ENCODE measurements at places on chromosomes 7 and 10.

GRCh38 chr10:87668324-87669074 is 8.8 kb downstream of the PAPSS2 start:
- DNase-seq, result no peak

GRCh38 chr7:112334366-112334765 is 115.9 kb upstream of the IFRD1 start:
- DNase-seq, result no peak

GRCh38 chr7:139648941-139649425 is 125.5 kb downstream of the CLEC2L start:
- DNase-seq, result no peak

- DNase-seq, result no peak
Measured at GRCh38 chr7:1977059-1977875, 255.5 kb downstream of the MAD1L1 start.

DNA sequence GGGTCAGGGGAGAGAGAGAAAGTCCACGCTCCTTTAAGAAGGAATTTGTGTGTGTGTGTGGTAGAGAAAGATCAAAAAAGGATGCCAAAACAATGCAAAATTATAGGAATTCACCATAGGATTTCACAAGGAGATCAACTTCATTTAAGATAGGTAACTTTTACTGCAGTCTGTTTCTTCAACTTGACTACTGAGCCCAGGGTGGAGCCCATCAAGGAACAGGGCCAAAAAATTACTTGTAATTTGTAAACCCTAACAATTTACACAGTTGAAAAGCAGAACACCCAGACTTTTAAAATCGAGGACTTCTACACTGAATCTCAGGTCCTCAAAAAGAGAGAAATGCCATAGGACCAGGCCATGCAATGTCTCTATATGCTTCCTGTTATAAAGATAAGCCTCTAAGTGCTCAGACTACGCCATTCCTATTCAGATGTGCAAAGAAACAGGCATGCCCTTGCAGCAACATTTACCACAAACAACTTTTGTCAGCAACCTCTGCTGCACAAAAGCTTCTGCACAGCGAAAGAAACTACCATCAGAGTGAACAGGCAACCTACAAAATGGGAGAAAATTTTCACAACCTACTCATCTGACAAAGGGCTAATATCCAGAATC is 10.6 kb upstream of the GIMAP4 start:
- DNase-seq, result no peak

DNA sequence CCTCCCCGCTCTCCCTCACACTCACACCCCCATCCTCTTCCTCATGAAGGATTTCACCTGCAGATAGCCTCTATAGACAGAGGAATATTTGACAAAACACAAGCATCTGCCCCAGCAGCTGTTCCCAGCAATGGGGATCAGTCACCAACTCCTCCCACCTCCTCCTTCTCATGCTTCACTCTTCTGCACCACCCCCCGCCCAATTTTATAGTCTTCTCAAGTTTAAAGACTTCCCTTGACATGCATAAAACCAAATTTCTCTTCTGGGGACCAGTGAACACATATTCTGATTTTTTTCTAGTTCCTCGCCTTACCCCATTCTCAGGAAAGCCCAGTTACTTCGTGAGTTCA is 654.4 kb downstream of the LRMDA start:
- no peak for DNase-seq

DNA sequence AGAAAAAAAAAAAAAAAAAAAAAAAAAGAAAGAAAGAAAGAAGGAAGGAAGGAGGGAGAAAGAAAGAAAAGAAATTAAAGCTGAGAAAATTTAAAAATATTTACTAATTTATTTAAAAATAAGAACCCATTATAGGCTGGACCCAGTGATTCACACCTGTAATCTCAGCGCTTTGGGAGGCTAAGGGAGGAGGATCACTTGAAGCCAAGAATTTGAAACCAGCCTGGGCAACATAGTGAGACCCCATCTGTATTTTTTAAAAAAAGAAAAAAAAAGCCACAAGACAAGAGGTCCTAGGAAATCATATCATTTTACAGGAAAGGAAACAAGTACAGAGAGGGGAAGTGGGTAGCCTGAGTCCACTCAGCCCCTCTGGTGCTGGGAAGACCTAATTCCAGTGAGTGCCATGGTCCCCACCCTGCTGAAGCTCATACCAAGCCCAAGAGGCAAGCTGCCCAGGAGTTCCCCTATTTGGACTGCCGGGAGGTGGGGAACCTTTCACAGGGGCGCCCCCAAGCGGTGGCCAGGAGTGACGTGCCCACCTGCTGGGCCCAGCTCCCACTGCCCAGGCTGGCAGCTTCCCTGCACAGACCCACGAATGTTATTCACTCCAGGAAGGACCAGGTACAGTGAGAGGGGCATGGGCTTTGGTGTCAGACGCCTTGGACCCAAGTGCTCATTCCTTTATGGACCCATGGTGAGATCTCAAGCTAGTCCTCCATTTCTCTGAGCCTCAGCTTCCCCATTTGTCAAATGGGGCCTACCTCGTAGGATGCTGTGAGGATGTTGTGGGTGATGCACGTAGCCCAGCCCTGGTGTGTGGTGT is 133.6 kb downstream of the ZMIZ1 start:
- no peak for DNase-seq

- DNase-seq, result no peak
Measured at GRCh38 chr10:14737808-14738545, 36.7 kb downstream of the FAM107B start.

DNA sequence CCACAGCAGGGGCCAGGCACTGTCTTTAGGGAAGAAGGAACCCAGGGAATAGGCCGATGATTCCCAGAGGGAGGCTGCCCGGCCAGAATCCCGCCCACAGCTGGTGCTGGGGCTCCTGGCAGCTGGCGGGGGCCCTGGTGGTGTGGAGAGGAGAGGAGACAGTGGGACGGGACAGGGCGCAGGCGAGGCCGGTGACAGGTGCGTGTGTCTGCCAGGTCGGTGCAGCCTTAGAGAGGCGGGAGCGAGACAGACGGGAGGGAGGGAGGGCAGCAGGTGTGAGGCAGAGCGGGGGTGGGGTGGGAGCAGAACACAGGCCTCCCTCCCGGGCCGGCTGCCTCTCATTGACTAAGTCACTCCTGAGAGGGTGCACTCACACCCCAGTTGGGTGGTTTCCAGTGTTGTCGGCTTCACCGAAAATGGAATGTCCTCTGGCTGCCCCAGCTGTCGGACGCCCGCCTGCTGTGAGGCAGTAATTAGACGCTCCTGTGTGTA is 55.2 kb downstream of the ELFN1 start:
- no peak for DNase-seq

GRCh38 chr10:64363687-64364086 is 842.5 kb downstream of the REEP3 start:
- DNase-seq, result no peak

- DNase-seq, result no peak
Measured at GRCh38 chr10:43224321-43224720, 42.5 kb downstream of the RASGEF1A start.

DNA sequence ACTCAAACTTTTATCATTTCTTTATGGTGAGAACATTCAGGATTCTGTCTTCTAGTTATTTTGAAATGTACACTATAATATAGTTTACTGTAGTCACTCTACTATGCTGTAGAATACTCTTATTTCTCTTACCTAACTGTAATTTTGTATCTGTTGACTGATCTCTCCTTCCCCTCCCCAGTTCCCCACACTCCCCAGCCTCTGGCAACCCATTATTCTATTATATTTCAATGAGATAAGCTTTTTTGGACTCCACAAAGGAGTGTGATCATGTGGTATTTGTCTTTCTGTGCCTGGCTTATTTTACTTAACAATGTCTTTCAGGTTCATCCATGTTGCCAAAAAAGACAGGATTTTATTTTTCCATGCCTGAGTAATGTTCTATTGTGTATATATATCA is 71.4 kb upstream of the DYNC1I1 start:
- no peak for DNase-seq

DNA sequence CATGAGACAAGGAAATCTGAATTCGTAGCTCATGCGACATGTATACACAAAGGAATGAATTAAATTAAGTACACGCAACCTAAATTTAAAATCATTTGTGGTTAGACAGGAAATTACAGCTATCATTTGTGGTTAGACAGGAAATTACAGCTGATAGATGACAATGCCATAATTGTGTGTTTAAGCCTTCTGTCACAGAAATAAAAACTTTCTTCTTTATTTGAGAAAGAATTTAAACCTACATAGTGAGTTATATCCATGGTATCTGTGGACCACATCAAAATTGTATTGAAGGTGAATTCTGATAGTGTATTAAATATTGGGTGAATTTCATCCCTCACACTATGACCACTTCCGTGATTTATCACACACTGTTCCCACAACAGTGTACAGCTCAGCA is 362.9 kb downstream of the MAGI2 start:
- no peak for DNase-seq

- DNase-seq, result no peak
Measured at GRCh38 chr7:76071316-76072242, 23.7 kb downstream of the MDH2 start.

DNA sequence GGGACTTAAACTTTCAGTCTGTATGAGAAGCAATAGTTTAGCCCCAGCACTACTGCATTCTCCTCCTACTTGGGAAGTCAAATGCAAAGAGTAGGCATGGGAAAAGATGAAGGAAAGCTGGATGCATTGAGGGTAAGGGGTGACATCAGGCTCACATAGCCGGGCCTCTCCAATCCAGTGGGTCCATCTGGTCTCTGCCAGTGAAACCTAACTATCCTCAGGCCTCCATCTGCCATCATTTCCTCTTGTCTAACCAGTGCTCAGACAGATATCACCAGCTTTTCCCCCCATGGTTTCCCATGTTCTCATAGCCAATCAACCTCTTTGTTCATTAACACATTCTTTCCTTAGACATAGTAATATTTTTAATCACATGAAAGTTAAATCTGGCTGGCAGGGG is 118.3 kb downstream of the DGKI start:
- DNase-seq, result no peak

DNA sequence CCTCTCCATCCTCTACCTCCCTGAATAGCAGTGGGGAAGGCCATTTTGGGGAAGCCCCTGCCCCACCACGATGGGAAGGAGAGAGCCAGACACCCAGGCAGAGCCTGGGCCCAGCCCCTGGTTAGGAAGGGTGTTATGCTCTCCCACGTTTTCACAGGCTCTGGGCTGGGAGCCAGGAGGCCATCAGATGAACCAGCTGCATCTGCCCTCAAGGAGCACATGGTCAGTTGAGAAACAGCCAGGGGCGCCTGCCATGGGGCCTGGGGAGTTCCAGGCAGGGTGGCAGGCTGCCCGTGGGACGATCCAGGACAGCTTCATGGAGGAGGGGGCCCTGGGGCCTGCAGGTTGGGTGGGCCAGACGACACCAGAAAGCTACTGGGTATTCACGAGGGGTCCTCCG is 47.5 kb downstream of the CAMK2B start:
- no peak for DNase-seq

DNA sequence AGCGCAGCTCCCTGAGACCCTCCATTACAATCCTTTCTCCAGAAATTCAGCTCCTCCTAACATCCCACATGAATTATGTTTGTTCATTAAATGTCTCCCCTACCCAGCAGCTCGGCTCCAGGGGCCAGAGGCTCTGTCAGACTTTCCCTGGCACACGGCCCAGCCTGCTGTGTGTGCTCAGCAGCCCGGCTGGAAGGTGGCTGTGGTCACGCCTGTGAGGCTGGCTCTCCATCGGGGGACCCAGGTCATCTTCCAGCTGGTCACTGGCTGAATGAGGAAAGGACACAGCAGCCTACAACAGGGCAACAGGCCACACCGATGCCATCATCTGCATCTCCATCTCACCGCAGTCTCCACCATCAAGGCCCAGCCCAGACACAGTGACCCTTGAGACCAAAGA is 219.8 kb downstream of the MAD1L1 start:
- no peak for DNase-seq

DNA sequence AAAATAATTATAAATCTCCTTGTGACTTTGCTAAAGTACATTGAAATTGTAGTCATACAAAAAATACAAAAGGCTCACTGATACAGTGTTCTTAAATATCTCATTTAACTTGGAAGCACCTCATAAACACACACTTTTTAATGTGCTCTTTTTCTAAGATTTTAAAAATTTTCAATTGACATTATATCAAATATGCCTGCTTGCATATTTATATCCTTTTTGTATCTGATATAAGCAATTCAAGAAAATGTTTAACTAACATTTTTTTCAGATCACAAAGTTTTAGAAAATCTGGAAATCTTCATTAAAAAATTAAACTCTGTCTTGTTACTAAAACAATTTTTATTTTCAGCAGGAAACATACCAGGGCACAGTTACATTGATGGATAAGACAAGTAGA is 661.5 kb downstream of the REEP3 start:
- DNase-seq, result no peak

DNA sequence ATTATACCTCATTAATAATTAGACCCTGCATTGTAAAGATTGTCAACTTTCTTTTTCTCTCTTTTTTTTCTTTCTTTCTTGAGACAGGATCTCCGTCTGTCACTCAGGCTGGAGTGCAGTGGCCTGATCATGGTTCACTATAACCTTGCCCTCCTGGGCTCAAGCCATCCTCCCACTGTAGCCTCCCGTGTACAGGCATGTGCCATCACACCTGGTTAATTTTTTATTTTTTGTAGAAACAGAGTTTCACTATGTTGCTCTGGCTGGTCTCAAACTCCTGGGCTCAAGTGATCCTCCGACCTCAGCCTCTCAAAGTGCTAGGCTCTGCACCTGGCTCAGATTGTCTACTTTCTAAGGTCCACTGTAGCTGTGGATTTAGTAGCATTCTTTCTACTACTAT is 50.7 kb downstream of the MDFIC start:
- no peak for DNase-seq

- no peak for DNase-seq
Measured at GRCh38 chr7:66859794-66860645, 61.0 kb upstream of the TMEM248 start.

DNA sequence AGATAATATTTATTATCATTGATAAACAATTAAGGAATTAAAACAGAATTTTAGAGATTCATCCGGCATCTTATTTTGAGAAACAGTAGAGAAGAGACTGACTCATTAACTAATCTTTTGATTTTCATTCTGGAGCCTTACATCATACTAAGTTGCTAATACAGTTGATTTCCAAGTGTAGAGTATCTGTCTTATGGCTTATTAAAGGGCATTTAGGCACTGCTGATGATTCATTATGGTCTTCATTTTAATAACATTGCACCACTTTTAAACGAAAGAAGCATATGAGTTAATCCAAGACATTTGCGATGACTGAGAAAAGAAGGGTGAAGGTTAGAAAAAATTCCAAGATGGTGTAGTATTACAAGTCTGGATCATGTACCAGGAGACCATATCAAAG is 186.0 kb upstream of the CACNA2D1 start:
- DNase-seq, result no peak

DNA sequence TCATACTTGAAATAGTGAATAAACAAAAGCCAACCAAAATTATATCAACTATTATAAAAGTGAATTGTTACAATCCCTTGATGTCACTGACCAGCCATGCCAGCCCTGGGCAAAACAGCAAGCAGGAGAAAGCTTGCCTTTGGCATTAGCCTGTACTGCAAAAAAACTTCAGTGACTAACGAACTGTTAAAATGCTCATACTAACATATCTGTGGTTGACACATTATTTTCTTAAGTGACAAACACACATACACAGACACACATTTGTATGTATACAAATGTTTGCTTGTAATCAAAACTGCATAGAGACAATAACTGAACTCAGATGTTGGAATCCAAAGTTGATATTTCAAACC is 29.5 kb downstream of the CHCHD3 start:
- DNase-seq, result no peak
